ENCODE measurements at places on chromosomes 11 and 22.

- DNase-seq: no peak
Observed at GRCh38 chr11:66546368-66546965, at the start of gene ACTN3. Gene ACTN3 (plus strand): TSS chr11:66546903. CDS start chr11:66546938, 35 bp downstream.

GRCh38 chr22:32987081-32987631 is 71.0 kb downstream of the SYN3 start:
- no peak for DNase-seq

GRCh38 chr11:18229501-18229900 is 7.1 kb downstream of the SAA4 start:
- DNase-seq: no peak

DNA sequence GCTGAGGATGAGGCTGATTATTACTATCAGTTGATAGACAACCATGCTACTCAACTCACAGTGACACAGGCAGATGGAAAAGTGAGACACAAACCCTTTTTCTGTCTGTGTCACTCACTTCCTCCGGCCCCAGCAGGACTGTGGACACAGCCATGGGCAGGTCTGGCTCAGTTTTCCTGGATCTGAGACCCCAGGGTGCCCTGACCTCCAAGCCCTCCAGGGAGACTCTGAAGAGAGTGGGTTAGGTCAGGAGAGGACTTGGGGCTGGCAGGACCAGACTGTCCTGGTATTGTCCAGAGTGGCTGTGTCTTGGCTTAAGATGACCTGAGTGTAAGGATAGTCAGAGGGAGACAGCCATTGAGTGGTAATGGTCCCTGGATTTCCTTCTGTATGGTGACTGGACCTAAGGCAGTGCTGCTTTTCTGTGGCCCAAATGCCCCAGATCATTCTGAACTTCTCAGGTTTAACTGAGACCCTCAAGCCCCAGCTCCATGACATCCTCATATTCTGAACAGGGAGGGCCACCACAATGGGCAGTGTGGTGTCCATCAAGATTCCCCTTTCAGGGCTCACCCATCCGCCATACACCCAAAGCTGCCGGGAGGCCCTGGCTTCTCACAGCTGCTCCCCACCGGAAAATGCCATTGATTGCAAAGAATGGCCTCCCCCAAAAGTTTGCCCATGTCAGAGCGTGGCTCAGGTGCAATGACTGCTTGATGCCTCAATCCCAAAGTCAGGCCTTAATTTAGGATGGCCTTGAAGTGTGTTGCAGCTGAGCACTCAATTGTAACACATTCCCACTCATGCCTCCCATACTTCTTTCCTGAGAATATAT is 36.2 kb upstream of the PRAME start:
- DNase-seq: no peak

DNA sequence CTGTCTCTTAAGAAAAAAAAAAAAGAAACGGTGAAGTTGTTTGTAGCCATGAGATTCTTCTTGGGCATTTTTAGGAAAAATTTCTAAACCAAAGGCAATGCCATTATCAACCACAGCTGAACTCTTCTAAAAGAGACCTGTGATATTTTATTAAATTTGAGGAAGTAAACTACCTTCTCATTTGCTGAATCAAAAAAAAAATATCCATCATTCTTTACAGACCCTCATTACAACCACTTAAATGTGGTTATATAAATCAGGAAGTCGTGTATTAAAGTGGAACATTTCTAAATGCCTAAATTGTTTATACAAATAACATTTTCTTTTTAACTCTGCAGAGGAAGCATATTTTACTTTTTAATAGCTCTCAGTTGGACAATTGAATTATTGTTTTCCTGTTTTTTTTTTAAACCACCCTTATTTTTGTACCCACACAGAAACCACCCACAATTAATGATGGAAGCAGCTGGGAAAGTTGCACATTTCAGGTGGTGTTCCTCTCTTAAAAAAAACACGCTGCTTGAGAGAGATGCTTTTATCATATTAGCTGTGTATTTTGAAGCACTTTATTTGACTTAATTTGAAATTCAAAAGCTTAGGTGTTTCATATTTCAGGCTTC is 91.2 kb downstream of the ARHGAP42 start:
- DNase-seq: no peak

GRCh38 chr11:70063555-70063954 is 14.6 kb upstream of the ANO1 start:
- DNase-seq: no peak

- DNase-seq: no peak
Observed at GRCh38 chr22:27159716-27160295, 502.4 kb downstream of the MIAT start.

DNA sequence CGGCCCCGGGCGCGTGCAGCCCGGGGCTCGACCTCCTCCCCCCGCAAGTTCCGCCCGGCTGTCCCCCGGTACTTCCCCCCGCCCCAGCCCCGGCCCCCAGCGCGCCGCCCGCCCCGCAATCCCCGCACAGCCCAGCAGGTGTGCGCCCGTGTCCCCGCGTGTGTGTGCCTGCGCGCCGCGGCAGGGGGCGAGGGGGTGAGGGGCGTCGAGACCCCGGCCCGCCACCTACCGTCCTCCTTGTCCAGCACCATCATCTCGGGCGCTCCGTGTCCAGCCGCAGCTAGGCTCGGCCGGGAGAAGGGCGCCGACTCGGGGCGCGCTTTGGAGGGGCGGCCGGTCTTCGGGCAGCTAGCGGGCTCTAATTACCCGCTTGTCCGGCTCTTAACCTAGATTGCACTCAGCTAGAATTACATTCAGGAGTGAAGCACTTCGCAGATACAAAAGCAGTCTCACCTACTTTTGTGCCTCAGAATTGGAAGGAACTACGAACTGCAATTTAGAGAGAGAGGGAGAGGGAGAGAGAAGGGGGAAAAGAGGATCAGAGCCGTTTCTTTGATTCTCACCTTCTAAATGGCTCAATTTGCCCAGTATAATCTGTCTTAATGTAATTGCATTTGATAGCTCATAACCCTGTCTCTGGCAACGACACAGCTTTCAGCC is 439 bp downstream of the LMO1 start:
- peak; percentile 21 for DNase-seq

- DNase-seq: no peak
Observed at GRCh38 chr11:94909371-94909820, 64.0 kb downstream of the CWC15 start.

Measured in NCI-H510A treated with DMSO at 0.1 percent for 48 hours (cell line).